Fibroblast of skin of right quadriceps (primary cell): ENCODE measurements at places on chromosomes 3 and 15.

- no peak for DNase-seq
Observed at GRCh38 chr3:198030726-198031125, 70.7 kb downstream of the LMLN start.

DNA sequence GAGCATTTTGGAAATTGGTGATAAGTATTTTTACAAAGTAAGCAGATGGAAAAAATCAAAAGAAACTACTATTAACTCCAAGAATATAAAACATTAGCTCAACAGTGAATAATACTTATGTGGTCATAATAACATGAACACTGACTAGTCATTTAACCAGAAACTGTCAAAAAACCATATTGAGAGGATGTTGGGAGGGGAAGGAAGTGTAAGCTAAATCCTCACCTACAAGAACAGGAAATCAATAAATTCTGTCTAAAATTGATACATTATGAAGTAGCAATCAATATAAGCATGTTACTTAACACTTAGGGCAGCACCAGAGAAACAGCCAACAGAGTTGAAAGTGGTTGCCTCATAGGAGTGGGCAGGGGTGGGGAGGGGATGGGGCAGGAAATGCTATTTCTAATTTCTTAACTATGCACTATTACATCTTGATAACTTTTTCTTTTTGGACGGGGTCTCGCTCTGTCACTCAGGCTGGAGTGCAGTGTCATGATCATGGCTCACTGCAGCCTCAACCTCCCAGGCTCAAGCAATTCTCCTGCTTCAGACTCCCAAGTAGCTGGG, 41.7 kb downstream of the CCR3 start:
- DNase-seq, result no peak

- DNase-seq, result no peak
Observed at GRCh38 chr3:118102737-118103136, 931.9 kb downstream of the IGSF11 start.

DNA sequence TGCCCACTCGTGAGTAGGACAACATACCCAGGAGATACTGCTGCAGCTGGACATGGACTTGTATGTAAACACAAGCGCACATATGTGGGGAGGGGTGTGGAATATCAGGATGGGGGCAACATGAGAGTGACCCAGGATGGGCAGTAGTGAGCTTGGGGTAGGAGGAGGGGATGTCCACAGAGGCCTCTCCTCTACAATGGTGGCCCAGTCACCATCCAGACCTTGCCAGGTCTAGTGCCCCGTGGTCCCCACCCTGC, 266 bp upstream of the ZBTB47 start:
- no peak for DNase-seq

DNA sequence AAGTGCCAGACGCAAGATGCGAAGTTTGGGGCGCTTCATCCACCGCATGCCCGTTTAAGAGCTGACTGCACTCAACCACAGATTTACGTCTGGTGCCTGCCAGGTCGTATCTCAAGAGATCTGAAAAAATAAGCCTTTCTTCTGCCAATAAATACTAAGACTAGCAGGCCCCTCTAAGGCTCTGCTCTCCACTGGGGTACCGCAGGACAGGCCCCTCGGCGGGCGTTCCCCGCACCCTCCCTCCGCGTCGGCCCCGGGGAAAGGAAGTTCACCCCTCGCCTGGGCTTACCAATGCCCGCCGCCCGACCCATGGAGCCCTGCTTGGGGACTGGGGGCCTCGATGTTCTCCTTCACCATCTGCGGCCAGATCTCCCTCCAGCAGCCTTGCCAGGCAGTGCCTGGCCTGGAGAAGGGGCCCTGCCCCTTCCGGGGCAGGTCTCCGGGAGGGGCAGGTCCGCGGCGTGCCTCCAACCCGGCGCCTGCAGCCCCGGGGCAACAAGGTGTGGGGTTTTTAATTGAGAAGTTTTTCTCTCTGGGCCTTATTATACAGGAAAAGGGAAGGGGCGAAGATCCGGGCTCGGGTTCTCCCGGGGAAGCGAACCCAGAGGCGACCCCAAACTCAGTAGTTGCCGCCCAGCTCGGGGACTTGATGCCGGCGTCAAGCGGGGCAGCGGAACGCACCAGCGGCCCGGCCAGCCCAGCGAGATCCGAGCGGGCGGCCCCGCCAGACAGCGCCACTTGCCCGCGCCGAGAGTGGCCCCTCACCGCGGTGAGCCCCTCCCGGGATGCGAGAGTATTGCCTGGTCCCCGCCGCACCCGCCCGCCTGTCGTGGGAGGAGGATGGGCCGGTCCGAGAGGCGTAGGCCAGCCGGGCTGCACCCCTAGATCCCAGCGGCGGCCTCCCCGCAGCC, 735 bp downstream of the GOLGA8B start:
- DNase-seq, result peak; percentile 15

DNA sequence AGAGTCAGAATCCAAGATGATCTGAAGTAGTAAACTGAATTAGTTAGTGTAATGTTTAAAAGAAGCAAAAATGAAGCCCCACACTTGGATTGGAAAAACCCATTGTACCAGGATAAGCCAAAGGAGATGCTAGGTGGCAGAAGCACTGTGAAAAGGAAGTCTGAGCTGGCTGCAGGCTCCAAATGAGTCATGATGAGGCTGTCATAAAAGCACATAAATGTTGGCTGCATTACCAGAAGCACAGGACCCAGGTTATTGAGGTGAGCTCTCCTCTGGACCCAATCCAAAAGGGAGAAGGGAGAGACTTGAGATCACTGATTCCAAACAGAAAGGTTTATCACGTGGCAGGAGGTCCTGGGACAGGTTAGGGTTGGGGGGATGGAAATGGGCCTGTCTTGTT, 3.2 kb upstream of the ACAN start:
- DNase-seq, result peak; percentile 60

- no peak for DNase-seq
Observed at GRCh38 chr15:58037723-58038301, 27.7 kb downstream of the ALDH1A2 start.

DNA sequence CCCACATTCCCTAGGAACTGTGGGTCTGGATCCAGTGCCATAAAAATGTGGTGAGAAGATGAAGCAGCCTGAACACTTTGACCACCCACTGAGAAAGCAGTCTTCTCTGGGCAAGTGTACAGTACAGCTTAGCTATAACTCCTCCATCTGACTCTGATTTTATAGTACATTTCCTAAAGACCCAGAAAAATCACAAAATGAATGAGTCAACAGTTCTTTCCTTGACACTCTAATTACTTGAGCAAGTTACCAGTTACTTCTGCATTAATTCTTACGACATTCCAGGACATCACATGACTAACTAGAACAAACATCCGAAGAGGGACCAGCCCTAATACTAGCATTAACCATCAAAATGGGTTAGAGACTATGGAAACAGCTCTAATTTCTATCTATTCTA, 148.1 kb upstream of the PEX5L start:
- DNase-seq, result peak; percentile 93
